ENCODE measurements at places on chromosomes 3 and 15. TPM values are rescaled to one million over a fixed set of nuclear protein-coding genes. Genes with fewer than 3 reads are reported as not detected.

The KIF15 gene
- total RNA-seq = 43.3 TPM

The TBL1XR1 gene
- 168 TPM for total RNA-seq

The CD200R1 gene
- total RNA-seq = 12.3 TPM

The TRPM1 gene
- not detected for total RNA-seq

The TRPC1 gene
- total RNA-seq = 2.1 TPM

The PEAK1 gene
- 19.5 TPM for total RNA-seq

The RARB gene
- total RNA-seq = not detected

The RAB6B gene
- 0.91 TPM for total RNA-seq

The CDCP1 gene
- 21.8 TPM for total RNA-seq

The DUOXA2 gene
- not detected for total RNA-seq

The GOLGA8S gene
- 0.80 TPM for total RNA-seq

The PTPRG gene
- total RNA-seq = 0.84 TPM

The TAGLN3 gene
- total RNA-seq = not detected

The CISH gene
- 386 TPM for total RNA-seq

The CIB2 gene
- 1.1 TPM for total RNA-seq

The BTLA gene
- 32.1 TPM for total RNA-seq

The WDR49 gene
- total RNA-seq = 0.30 TPM

The ADGRG7 gene
- not detected for total RNA-seq

The PYGO1 gene
- not detected for total RNA-seq

The ALDH1A2 gene
- total RNA-seq = not detected

The TGM5 gene
- total RNA-seq = 0.09 TPM

The RCN2 gene
- total RNA-seq = 27.3 TPM

The WDR93 gene
- not detected for total RNA-seq

The SPSB4 gene
- total RNA-seq = not detected

The NOX5 gene
- 0.02 TPM for total RNA-seq

The USP4 gene
- 84.2 TPM for total RNA-seq

The KBTBD13 gene
- total RNA-seq = not detected

The FAM227B gene
- total RNA-seq = 3.2 TPM

The AGBL1 gene
- not detected for total RNA-seq

The LMAN1L gene
- 0.64 TPM for total RNA-seq

The SAMMSON gene
- total RNA-seq = not detected

The CCDC39 gene
- not detected for total RNA-seq

The FBN1 gene
- total RNA-seq = 1.7 TPM

The LEKR1 gene
- 0.73 TPM for total RNA-seq

The GAP43 gene
- total RNA-seq = not detected

The CTDSPL gene
- total RNA-seq = 10.5 TPM

The CCR3 gene
- 0.16 TPM for total RNA-seq

The ADAMTS17 gene
- 1.7 TPM for total RNA-seq

Measured in T-helper 2 cell treated with Interferon-gamma antibody and Interleukin-4, amounts not matched to agents 100 ng/mL and 5 ng/mL, for 36 hours (primary cell).